ENCODE measurements at places on chromosomes 2 and 18.

- DNase-seq: no peak
Observed at GRCh38 chr18:50008306-50008705, 186.6 kb downstream of the MYO5B start.

- DNase-seq: no peak
Observed at GRCh38 chr2:203040966-203041521, 26.4 kb downstream of the NBEAL1 start.

- no peak for DNase-seq
Observed at GRCh38 chr2:126790987-126791780, 107.5 kb upstream of the TEX51 start.

- no peak for DNase-seq
Observed at GRCh38 chr2:239806758-239807434, 218.2 kb downstream of the NDUFA10 start.

DNA sequence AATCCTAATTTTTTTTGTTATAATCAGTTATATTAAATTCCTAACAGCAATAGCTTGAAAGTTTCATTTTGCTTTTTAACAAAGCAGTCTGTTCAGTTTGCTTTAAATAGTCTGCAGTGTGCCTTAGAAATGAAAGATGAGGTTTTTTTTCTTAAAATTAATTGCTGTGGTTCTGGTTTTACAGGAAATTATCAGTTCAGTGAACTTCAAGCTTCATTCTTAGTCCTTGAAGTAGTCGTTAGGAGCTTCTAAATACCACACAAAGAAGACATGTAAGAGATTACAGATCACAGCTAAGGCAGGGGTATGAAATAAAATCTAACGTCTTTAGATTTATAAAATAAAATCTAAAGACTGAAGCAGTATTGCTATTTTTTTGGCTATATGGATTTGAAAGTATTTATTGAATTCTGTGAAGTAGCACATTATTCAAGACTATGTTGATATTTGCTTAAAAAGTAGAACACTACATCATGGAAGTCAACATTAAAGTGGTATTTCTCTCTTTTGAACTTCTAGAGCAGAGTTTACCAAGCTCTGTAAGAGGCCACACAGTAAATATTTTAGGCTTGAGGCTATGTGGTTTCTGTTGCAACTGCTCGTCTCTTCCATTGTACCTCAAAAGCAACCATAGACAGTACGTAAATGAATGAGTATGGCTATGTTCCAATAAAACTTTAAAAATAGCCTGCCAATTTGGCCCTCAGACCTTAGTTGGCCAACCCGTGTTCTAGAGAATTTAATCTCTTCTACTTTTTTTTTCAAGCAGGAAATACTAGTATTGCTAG lies 81.5 kb upstream of the STON1 start:
- DNase-seq: no peak

DNA sequence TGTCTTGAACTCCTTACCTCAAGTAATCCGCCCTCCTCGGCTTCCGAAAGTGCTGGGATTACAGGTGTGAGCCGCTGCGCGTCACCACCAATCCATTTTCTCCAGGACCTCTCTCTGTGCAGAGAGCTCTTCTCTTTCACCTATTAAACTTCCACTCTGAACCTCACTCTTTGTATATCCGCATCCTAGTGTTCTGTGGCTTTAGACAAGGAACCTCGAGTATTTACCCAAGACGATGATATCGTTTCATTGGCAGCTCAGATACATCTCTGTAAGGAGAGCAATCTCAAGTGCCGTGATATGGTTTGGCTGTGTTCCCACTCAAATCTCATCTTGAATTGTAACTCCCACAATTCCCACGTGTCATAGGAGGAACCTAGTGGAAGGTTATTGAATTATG lies 15.1 kb upstream of the WDR33 start:
- DNase-seq: no peak

DNA sequence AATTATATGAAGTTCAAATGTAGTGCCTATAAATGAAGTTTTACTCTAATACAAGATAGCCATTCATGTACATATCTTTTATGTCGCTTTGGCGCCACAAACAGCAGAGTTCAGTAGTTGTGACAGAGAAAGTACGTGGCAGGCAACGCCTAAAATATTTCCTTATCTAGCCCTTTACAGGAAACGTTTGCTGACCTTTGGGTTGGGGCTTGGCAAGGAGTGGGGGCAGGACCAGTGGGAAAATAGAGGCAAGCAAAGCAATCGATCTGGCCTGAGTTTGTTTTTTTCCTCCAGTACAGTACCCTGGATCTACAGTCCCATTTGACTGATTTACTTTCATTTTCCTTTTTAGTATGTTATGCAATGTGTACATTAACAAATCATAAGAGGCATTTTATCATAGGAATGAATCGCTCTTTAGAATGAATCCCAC lies 13.1 kb downstream of the CCDC68 start:
- DNase-seq: peak; percentile 11

- no peak for DNase-seq
Observed at GRCh38 chr18:25250474-25250851, 101.5 kb downstream of the ZNF521 start.

DNA sequence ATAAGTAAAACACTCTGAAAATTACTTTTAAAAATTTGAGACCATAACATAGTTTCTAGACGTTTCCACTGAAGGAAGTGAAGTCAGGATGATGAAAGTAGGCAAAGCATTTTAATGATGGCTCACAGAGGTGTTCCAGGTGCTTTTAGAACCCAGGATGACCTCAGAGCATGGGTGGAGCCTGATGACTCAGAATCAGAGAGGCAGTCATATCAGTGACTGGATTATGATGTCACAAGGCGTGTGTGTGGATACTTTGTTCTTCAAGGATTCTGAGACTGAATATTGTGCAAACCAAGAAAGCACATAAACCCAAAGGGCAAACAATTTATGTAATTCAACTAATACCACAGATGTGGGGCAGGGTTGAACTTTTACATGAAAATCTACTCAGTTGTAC lies 208.0 kb upstream of the FBXO11 start:
- DNase-seq: no peak

GRCh38 chr2:20855456-20855855 lies 32.6 kb upstream of the LDAH start:
- DNase-seq: no peak

DNA sequence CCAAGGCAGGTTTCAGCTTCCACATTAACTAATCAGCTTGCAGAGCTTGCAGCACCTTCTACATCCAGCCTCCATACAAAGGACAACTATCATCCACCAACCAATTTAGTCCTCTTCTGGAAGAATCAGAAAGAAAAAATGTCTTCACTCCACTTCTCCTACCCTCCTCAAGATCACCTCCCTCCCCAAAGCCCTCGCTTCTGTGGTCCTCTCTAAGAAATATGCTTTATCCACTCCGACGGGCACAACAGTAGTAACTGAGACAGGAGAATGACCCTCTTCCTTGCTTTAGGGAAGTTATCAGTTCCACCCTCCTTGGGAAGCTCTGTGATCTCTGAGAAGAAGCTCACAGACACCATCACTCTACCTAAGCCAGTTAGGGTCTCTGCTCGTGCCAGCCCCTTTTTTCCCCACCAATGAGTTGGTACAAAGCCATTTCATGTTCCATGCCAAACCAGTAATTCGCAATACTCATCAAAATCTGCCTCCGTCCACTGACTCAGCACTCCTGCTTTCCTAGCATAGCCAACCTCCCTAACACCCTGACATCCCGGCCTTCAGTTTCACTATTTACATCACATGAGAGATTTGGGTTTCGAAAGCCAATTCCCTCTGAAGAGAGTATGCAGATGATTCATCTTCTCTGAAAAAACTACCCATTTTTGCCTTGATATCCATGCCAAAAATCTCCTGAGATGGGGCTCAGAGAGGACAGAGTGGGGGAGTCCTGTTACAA lies 114.1 kb upstream of the PKDCC start:
- peak; percentile 70 for DNase-seq

DNA sequence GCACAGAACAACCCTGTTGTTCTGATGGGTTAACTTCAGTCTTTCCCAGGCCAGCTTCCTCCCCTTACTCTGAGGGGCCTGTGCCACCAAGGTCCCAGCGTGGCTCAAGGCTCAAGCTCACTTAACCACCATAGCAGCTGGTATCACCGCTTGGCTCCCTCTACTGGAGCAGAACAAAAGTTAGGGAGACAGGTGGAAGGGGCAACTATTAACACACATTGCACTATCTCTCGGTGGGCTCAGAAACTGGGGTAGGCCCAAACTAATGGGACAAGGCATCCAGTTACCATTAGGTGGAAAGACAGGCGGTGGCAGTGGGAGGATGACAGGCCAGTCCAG lies 88.7 kb upstream of the ATL2 start:
- peak; percentile 61 for DNase-seq

DNA sequence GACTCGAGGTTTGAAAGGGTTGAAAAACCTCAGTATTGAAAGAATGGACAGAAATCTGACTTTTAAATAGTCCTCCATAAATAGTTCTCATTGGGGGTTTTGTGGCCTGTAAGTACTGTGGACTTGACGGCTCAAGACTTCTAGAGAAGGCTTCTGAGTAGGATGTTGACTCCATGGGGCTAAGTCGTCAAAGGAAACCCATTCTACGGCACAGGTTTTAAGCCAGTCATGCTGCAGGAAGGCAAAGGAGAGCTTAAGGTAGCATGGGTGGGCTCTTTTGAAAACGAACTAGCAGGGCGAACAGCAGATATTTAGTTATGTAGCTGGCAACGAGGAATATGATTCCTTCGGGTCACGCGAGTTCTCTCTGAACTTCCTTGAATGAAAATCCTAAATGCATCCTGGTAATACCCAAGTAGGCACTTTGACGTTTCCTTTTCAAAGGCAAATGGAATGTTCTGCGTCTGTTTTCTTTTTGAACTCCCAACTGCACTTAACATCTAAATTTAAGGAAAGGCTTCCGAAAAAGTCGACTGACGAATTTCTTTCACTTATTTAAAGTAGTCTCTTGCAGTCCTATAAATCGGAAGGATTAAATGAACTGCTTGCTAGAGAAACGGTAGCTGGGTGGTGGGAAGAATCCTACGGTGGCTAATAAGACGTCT lies 1.1 kb upstream of the NEDD4L start:
- no peak for DNase-seq

- no peak for DNase-seq
Observed at GRCh38 chr18:10030816-10031541, 117.2 kb downstream of the VAPA start.

GRCh38 chr2:158761621-158762020 lies 33.5 kb upstream of the DAPL1 start:
- DNase-seq: no peak

GRCh38 chr2:17148407-17149145 lies 369.7 kb downstream of the RAD51AP2 start:
- DNase-seq: no peak

DNA sequence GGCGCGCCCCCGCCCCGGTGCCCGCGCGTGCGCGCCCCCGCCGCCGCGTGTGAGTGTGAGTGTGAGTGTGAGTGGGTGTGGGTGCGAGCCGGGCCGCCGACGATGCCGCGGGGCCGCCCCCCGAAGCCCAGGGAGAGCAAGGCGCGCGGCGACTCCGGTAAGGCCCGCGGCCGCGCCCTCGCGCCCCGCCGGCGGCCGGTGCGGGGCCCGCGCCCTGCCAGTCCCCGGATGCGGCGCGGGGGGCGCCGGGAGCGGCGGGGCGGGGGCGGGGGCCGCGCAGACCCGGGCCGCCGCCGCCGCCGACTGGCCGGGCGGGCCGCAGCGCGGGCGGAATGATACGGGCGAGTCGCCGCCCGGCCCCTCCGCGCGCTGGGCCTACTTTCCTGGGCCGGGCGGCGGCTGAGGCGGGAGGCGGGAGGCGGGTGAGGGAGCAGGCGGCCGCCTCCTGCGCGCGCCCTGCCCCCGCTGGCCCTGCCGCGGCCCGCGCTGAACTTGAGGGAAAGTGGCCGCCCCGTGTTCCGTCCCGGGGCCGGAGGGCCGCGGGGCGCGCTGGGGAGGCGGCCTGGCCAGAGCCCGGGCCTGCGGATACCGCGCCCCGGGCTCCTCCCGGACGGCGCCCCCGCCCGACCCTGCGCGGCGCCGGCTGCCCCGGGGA lies at the start of gene ZNF236:
TSS of gene ZNF236 (plus strand) at position 52 of the 655 bp plus-strand sequence. CDS start at position 103, 51 bp downstream.
- DNase-seq: peak; percentile 35

GRCh38 chr2:39705638-39706037 lies 39.9 kb downstream of the TMEM178A start:
- DNase-seq: no peak

- DNase-seq: peak; percentile 59
Observed at GRCh38 chr2:202178346-202178958, 59.9 kb downstream of the SUMO1 start.

- no peak for DNase-seq
Observed at GRCh38 chr2:31469648-31470047, 55.1 kb upstream of the XDH start.
